ENCODE measurements at places on chromosomes 1 and 21.

DNA sequence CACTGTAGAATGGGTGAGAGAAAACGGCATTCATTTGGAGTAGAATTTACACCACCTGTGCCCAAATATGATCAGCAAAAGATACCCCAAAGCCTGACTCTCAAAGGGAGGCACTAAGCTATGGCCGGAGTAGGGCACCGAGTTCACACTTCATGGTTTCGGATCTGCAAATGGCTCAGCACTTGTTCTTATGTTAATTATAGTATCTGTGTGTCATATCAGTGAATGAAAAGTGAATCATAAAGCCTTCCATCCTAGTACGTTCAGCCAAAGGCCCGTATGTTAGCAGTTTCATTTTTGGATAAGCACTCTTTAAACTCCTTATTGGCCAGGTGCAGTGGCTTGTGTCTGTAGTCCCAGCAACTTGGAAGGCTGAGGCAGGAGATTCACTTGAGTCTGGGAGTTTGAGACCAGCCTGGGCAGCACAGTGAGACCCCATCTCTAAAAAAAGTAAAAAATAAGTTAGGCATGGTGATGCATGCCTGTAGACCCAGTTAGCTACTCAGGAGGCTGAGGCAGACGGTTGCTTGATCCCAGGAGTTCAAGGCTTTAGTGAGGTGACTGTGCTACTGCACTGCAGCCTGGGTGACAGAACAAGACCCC lies 4.9 kb upstream of the CORT start:
- DNase-seq, result no peak

- DNase-seq, result no peak
These were observed 90.6 kb downstream of the GPATCH2 start for GRCh38 chr1:217540321-217540720.

DNA sequence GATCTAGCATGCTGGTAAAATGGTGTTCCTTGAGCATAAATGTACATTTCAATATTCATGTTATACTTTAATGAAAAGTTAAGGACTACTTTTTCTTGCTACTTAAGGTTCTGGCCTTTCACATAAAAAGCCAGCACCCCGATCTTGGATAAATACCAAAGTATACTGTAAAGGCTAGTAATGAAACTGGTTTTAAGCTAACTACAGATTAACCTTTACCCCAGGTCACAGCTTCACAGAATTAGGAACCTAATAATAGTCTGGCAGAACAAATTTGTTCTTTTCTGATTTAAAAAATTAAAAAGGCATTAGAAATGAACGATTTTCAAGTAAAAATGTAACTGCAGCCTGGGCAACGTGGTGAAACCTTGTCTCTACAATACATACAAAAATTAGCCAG lies 23.5 kb downstream of the DIPK1A start:
- no peak for DNase-seq

- DNase-seq, result no peak
These were observed 41.9 kb upstream of the LRP8 start for GRCh38 chr1:53369761-53370160.

- no peak for DNase-seq
These were observed 28.5 kb upstream of the PTGS2 start for GRCh38 chr1:186708694-186709097.

- no peak for DNase-seq
These were observed 318.7 kb upstream of the SPAG17 start for GRCh38 chr1:118503752-118504151.

GRCh38 chr1:925561-926421 lies 2.1 kb downstream of the SAMD11 start:
- no peak for DNase-seq

GRCh38 chr1:36256558-36257374 lies 32.5 kb downstream of the THRAP3 start:
- DNase-seq, result no peak

DNA sequence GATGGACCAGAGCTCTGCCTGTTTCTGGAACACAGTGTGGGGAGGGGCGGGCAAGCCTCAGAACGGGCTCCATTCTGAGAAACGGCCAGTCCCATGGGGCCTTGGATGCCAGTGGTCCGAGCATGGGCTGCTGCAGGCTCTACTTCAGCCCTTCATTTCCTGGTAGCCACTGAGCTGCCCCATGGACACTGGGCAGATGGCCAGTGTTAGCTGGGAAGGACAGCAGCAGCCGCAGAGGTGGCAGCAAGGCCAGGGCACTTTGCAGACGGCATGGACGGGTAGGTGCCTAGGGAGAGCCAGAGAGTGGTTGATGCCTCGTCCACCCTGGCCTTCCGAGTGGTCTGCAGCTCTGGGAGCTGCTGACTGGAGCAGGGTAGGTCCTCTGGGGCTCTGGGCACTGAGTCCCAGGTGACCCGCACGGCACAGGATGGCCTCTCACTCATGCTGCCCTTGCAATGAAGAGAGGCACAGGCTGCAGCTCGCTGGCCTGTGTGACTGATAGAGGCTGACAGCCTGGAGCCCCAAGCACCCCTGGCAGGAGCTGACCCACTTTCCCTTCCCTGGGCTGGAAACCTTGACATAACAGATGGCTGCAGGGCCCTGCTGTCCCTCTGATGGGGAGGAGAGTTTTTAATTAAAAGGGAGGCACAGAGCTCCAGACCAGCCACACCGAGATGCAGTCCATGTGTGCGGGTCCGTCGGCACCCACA lies 87.7 kb upstream of the COL6A1 start:
- DNase-seq, result no peak

GRCh38 chr1:113895098-113895497 lies 7.7 kb upstream of the BCL2L15 start:
- DNase-seq, result no peak

DNA sequence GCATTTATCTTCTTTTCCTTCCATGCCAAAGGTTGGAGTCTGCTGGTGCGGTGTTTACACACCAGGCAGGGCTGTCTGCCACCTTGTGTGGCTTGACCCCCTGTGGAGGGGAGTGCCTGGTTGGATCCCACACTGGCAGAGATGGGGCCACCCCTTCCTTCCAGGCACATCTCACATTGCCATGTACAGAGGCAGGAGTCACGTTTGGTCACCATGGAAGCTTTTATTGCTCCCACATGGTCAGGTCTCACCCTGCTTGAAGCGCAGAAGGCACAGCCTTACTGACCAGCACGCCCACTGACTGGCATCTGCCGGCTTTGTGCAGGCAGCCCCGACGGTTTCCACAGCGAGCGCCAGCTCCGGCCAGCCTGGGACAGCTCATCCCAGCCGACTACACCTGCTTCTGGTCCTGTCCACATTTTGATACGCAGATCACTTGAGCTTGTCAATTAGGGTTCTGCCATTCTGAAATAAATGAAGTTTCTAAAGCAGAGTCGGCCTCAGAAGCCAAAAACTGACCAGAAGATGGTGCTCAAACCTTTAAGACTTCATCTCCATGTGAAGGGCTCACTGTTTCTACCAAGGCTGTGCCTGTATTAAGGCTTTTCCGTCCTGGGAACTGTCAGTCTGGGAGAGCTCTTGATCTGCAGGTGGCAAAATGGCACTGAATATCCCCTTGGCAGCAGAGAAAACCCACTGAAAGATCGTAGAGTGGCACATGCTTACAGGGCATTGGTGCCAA lies 35.6 kb upstream of the EPHA8 start:
- DNase-seq, result no peak

DNA sequence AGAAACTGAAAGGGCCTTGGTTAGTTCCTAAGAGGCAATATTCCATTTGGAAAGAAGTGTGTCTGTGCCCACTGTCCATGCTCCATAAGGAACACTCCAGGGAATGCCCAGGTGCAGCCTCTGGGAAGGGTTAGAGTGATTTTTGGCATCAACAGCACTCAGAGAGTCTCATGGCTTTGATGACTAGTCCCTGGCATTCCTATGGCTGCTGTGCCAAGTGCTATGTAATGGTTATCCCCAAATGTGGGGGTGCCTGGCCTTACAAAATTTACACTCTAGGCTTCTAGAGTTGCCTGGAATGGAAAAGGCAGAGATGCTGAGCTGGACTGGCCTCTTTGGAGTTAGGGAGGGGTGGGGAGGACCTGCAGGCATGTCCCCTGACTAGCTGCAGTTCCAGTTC lies 75.0 kb upstream of the BCAR3 start:
- DNase-seq, result no peak

DNA sequence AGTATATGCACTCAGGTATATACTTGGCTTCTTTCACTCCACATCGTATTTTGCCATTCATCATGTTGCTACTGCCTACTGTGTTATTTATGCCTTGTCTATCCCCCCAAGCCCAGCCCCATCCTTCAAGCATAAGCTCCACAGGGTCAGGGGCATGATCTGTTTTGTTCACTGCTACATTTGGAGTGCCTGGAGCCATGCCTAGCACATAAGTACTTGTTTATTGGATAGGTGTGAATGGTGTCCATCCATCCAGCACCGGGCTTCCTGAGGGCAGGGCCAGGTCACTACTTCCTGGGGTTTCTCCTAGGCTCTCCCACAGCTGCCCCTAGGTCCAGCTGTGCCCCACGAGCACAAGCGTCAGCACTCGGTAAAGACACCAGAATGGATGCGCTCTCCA lies 289.0 kb upstream of the VAMP3 start:
- no peak for DNase-seq

- DNase-seq, result no peak
These were observed 9.6 kb upstream of the ADARB1 start for GRCh38 chr21:45064618-45065399.

DNA sequence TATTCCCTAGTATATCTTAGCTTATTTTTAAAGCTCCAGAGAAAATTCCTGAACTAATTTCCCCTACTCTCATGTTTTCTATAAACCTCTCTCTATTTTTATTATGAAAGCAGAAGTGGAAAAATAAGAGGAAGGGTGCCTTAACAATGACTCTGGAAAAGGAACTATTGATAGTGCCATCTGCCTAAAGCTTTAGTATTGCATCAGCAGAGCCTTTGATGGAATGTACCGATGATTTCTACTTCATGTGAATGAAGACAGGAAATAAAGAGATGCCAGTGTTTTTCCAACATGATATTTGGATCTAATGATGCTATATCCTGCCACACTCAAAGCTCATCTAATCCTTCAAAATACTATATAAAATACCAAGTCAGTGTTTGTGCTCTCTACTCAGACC lies 35.1 kb downstream of the TNFSF18 start:
- DNase-seq, result no peak

- no peak for DNase-seq
These were observed 129.3 kb upstream of the PLPPR5 start for GRCh38 chr1:99133756-99134500.

- no peak for DNase-seq
These were observed 213.7 kb downstream of the PBX1 start for GRCh38 chr1:164772635-164773034.

GRCh38 chr1:218817691-218818465 lies 355.8 kb upstream of the LYPLAL1 start:
- no peak for DNase-seq

DNA sequence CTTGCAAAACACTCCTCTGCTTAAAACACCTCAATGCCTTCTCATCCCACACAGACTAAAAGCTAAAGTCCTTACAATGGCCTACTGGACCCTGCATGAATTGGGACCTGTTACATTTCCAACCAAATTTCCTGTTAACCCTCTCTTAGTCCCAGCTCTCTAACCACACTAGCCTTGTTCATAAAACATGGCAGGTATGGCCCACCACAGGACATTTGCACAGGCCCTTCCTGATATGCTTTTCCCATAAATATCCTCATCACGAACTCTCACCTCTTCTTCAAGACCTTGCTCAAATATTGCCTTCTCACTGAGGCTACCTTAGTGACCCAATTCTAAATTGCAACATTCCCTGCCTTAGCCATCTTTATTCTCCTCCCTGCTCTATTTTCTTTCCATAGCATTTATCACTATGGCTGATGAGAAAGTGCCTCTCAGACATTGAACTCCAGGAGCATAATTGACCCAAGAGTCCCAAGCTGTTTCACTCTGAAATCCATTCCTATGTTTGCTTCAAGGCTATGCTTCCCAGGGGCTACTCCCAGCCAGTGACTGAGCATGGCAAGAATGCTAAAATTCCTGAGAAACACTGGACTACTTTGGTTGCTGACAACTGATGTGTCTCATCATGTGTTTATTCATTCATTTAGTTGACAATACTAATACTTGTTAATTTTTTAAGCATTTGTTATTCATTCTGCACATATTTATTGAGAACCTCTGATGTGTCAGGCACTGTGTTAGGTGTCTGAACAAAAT lies 2.7 kb upstream of the PALMD start:
- no peak for DNase-seq

GRCh38 chr21:26967062-26967913 lies at the start of gene ADAMTS5:
TSS of gene ADAMTS5 (minus strand) at chr21:26967088. CDS start at chr21:26966391, 697 bp downstream.
- DNase-seq, result no peak

DNA sequence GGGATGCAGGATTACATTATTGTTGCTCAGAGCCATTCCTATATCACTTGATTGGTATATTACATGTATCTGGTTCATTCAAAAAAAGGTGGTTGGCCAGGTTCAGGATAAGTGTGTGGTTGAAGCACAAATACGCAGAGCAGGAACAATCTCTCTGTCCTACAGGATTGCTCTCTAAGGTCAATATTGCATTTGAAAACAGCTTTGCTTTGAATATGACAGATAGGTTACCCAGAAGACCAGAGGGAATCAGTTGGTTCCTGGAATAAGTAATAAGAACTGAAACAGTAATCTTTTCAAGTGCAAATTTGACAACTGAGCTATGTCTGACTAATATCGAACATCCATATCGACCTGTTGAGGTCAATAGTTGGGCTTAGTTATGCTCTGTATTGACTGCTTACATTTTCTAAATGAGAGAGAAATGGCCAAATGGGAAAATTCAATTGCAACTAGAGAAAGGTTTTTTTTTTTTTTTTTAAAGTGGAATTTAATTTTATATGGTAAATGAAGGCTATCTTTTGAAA lies 176.8 kb downstream of the ATP6V1G3 start:
- no peak for DNase-seq

- peak; percentile 97 for DNase-seq
These were observed at the start of gene TRAPPC3 for GRCh38 chr1:36149237-36149972. TSS of gene TRAPPC3 (minus strand) at chr1:36149486. CDS start at chr1:36149378, 108 bp downstream.

GRCh38 chr1:3651930-3652547 lies at the start of gene TP73:
TSS of gene TP73 (plus strand) at chr1:3652516. CDS start at chr1:3682366, 29,850 bp downstream.
- no peak for DNase-seq

DNA sequence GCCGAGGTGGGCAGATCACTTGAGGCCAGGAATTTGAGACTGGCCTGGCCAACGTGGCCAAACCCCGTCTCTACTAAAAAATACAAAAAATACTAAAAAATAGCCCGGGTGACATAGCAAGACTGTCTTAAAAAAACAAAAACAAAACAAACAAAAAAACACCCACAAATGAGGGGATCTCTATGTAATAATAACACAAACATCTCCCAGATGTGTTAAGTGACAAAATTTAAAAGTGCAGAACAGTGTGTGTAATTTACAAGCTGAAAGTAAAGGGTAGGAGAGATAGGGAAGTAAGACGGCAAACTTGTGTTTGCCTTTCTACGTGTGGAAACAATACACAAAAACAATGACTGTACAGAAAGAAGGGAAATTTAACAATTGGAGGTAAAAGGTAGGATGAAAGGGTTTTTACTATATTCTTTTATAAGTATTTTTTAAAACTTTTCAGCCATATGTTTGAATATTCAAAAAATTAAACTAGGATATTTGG lies 36.3 kb downstream of the ARID4B start:
- no peak for DNase-seq

GRCh38 chr1:156226116-156226538 lies 13.3 kb downstream of the PMF1 start:
- DNase-seq, result no peak

DNA sequence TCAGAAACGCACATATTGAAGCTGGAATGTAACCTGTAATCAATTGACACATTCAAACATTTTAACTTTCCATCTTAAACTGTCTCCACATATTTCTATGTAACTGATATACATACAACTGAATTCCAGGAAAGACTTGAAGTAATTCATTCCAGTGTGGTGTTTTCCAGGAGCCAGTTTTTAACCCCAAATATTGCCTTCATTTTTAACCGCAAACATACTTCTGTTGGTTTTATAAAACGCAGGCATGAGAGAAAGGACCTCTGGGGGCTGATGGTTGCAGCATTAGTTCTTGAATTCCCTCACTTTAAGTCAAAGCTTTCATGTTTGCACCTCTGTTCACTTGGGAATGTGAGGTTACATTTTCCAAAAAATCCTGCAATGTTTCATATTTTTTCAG lies 204.1 kb downstream of the CRB1 start:
- DNase-seq, result no peak

Data from activated T-cell treated with anti-CD3 and anti-CD28 coated beads for 4 hours (primary cell).